ENCODE measurements at places on chromosomes 16 and 17.

GRCh38 chr17:64269687-64270649 is 6.9 kb upstream of the TEX2 start:
- H3K4me1 ChIP-seq = no peaks in the 10 kb centered on the region
- no peaks in the 10 kb centered on the region for H3K27me3 ChIP-seq
- no peak overlapping the region for H3K4me3 ChIP-seq
- no peak for DNase-seq
- H3K27ac ChIP-seq = no peak overlapping the region
- H3K36me3 ChIP-seq = no peaks in the 10 kb centered on the region

GRCh38 chr17:65229621-65229995 is 92.4 kb downstream of the RGS9 start:
- H3K36me3 ChIP-seq = no peaks in the 10 kb centered on the region
- H3K4me1 ChIP-seq = peaks cover 8% of the 10 kb centered on the region
- no peaks in the 10 kb centered on the region for H3K27me3 ChIP-seq

GRCh38 chr16:17281052-17281451 is 189.7 kb downstream of the XYLT1 start:
- H3K4me1 ChIP-seq = no peaks in the 10 kb centered on the region
- H3K36me3 ChIP-seq = no peaks in the 10 kb centered on the region
- H3K27ac ChIP-seq = no peak overlapping the region
- no peak overlapping the region for H3K4me3 ChIP-seq
- H3K27me3 ChIP-seq = no peaks in the 10 kb centered on the region

DNA sequence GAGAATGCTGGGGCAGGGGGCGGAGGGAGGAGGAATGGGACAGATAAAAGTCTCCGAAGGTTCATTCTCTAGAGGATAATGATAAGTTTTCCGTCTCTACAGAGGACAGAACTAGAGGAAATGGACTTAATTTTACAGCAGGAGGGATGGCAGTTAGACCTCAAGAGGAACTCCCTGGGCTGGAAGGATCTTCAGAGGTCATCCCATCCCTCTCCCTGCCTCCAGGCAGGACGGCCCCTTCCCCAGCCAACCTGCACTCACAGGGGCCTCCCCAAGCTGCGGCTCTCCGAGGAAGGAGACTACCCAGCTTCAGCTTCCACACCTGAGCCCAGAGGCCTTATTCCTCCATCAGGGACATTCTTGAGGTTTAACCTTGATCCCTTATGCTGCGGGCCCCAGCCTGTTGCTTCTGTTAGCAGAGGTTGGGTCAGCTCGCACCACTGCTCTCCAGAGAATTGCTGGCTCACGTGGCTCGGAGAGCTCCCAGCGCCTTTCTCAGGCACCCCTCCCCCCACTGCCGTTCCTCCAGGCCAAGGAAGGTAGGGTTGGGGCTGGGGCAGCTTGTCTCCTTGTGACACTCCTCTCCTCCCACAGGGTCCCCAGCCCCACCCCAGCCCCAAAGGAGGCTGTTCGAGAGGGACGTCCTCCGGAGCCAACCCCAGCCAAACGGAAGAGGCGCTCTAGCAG is 8.5 kb downstream of the ELOB start:
- H3K4me3 ChIP-seq = no peak overlapping the region
- H3K27me3 ChIP-seq = no peaks in the 10 kb centered on the region
- peak overlapping the region; percentile 31 for H3K27ac ChIP-seq
- no peaks in the 10 kb centered on the region for H3K36me3 ChIP-seq
- peaks cover 39% of the 10 kb centered on the region for H3K4me1 ChIP-seq

DNA sequence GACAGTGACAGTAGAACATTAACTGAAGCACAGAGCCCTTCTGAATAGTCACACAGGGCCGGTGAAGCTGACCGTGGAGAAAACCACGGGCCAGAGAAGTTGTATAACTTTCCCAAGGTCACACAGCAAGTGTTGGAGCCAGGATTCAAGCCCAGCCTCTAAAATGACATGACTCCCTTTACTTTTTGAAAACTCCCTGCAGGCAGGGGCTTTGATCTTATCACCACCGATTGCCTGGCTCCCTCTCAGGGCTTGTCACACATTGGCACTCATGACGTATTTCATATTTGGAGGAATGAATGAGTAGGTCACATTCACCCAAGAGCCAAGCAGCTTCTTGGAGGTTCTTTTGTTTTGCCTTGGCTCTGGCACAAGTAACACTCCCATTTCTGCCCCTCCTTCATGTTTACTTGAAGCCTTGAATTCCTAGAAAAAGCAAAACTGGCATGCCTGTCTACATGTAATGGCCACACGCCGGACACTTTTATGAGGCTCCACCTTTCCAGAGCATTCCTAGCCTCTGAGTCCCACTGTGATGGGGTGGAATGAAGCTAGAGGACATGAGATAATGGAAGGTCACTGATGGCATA is 13.3 kb upstream of the RBBP6 start:
- no peaks in the 10 kb centered on the region for H3K27me3 ChIP-seq
- peak; percentile 56 for DNase-seq
- H3K4me3 ChIP-seq = no peak overlapping the region
- H3K27ac ChIP-seq = no peak overlapping the region

- H3K4me1 ChIP-seq = no peaks in the 10 kb centered on the region
- no peak overlapping the region for H3K27ac ChIP-seq
- no peaks in the 10 kb centered on the region for H3K36me3 ChIP-seq
- no peak for DNase-seq
Observed at GRCh38 chr16:80954985-80955384, 51.7 kb downstream of the CMC2 start.

DNA sequence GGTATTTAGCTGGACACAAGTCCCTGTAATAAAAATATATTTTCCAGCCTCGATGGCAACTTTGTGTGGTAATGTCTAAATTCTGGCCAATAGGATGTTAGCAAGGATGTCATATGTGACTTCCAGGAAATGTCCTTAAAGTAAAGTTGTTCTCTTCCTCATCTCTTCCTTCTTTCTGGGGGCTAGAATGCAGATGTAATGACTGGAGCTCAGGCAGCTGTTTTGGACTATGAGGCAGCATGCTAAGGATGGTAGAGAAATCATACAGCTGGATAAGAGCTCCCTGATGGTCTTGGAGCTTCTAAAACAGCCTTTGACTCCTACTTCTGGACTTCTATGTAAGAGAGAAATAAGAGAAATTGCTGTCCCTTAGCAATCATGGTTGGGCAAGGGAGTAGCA is 16.9 kb upstream of the MAPT start:
- H3K27me3 ChIP-seq = no peaks in the 10 kb centered on the region
- no peak for DNase-seq
- H3K4me1 ChIP-seq = no peaks in the 10 kb centered on the region
- H3K27ac ChIP-seq = no peak overlapping the region

- H3K36me3 ChIP-seq = no peaks in the 10 kb centered on the region
- peaks cover 9% of the 10 kb centered on the region for H3K4me1 ChIP-seq
- DNase-seq = no peak
- H3K4me3 ChIP-seq = no peak overlapping the region
Observed at GRCh38 chr17:57557834-57558681, 187.0 kb downstream of the CCDC182 start.

DNA sequence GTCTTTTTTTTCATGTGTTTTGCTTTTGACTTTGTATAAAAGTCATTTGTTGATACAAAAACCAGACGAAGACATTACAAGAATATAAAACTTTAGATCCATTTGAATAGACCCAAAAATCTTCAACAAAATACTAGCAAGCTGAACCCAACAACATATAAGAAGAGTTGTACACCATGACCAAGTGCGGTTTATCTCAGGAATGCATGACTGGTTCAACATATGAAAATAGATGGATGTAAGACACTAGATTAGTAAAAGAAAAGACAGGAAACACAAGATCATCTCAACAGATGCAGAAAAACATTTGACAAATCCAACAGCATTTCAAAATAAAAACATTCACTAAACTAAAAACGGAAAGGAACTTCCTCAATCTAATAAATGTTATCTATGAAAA is 69.0 kb downstream of the TBC1D16 start:
- no peak overlapping the region for H3K4me3 ChIP-seq
- DNase-seq = no peak
- no peaks in the 10 kb centered on the region for H3K4me1 ChIP-seq
- H3K27me3 ChIP-seq = no peaks in the 10 kb centered on the region
- H3K36me3 ChIP-seq = no peaks in the 10 kb centered on the region

DNA sequence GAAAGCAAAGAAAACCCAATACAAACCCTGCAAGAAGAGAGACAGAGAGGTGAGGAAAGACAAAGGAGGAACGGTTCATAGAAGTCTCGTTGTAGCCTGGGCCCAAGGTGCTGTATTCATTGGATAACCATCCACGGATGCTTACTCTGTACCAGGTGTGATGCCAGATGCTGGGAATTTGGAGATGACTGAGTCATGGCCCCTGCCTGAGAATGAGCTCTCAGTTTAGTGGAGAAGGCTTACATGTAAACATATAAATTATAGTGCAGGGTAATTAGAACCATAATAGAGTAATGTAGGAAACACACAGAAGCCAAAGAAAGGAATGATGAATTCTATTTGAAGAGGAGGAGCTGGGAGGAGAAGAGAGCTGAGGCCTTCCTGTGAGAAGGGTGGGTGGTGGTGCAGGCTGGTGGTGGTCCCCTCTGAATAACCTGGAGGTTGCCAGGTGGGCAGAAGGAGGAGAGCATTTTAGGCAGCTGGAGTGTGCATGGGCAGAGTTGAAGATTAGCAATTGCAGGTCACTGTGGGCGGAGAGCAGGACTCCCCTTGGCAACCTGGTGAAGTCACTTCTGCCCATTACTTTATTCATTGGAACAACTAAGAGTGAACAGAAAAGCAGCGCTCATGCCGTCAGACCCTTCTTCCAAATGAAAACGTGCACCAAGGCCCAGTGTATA is 7.7 kb upstream of the ZG16 start:
- no peaks in the 10 kb centered on the region for H3K4me1 ChIP-seq
- no peak overlapping the region for H3K27ac ChIP-seq
- H3K27me3 ChIP-seq = no peaks in the 10 kb centered on the region
- no peaks in the 10 kb centered on the region for H3K36me3 ChIP-seq
- no peak for DNase-seq

DNA sequence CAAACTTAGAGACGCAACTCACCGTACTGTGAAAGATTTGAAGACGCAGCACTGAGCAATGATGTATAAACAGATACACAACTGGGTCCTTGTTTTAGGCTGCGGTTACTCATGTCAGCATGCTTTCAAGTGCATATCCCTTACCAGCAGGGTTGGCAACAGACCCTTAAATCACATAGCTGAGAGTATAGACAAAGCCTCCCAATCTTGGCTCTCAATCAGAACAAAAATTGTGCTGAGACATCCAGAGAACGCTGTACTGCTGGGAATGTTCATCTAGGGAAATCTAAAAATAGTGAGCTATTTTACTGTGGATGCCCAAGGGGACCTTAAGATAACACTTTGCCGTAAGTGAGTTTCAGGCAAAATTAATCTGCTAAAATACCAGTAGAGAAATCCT is 84.4 kb upstream of the NUDT7 start:
- H3K36me3 ChIP-seq = no peaks in the 10 kb centered on the region
- H3K4me1 ChIP-seq = no peaks in the 10 kb centered on the region
- H3K4me3 ChIP-seq = no peak overlapping the region
- H3K27ac ChIP-seq = no peak overlapping the region

DNA sequence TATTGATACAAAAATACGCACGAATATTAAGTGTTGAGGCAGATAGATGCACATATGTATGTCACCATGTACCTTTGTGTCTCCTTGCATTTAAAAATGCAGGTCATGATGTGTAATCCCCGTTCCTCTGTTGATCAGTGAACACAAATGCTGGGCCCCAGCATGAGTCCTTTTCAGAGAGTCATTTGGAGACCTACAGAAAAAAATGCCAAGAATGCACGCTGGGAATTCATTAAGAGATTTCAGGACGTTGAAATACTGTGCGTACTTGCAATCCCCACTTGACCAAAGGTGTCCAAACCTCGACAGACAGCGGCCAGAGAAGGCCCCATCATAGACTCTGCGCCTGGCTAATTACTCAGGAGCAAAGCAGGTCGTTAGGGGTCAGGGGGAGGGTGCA is 496.0 kb downstream of the MAF start:
- no peak overlapping the region for H3K27ac ChIP-seq
- no peak overlapping the region for H3K4me3 ChIP-seq
- H3K4me1 ChIP-seq = no peaks in the 10 kb centered on the region
- DNase-seq = no peak
- H3K36me3 ChIP-seq = no peaks in the 10 kb centered on the region

DNA sequence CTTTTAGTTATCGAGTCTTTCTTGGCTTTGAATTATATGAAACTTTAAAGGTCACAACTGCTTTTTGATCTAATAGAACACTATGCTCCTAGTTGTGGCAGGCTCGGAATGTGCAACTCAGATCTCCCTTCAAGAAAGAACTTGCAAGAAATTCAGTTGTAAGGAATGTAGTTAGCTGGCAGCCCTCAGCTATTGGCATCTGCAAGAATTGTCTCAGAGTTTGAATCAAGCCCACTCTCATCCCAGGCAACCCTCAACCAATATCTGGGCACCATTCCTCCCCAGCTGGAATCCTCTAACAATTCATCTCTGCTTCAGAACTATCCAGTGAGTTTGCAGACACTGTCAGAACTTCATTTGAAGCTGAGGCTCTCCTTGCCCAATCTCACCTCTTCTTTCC is 447.2 kb downstream of the KIF2B start:
- H3K4me3 ChIP-seq = no peak overlapping the region
- no peak overlapping the region for H3K27ac ChIP-seq
- no peak for DNase-seq
- H3K36me3 ChIP-seq = no peaks in the 10 kb centered on the region
- H3K4me1 ChIP-seq = no peaks in the 10 kb centered on the region

DNA sequence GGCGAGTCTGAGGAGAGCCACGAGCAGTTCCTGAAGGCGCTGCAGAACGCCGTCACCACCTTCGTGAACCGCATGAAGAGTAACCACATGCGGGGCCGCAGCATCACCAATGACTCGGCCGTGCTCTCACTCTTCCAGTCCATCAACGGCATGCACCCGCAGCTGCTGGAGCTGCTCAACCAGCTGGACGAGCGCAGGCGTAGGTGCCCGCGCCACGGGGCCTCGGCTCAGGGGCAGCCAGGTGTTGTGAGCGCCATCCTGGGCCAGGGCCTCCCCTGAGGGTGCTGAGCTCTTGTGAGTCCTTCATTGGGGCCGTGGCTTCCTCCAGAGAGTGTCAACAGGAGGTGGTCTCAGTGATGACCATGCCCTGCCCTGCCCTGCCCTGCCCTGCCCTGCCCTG is 7.4 kb upstream of the MRPL12 start:
- H3K27me3 ChIP-seq = no peaks in the 10 kb centered on the region
- no peak for DNase-seq
- H3K36me3 ChIP-seq = no peaks in the 10 kb centered on the region
- no peak overlapping the region for H3K4me3 ChIP-seq
- H3K27ac ChIP-seq = no peak overlapping the region
- H3K4me1 ChIP-seq = no peaks in the 10 kb centered on the region

GRCh38 chr16:76487411-76488064 is 210.3 kb downstream of the CNTNAP4 start:
- H3K4me1 ChIP-seq = no peaks in the 10 kb centered on the region
- no peaks in the 10 kb centered on the region for H3K27me3 ChIP-seq
- no peaks in the 10 kb centered on the region for H3K36me3 ChIP-seq
- DNase-seq = no peak
- no peak overlapping the region for H3K27ac ChIP-seq
- no peak overlapping the region for H3K4me3 ChIP-seq

Measured in testis (tissue), 5 donors.